Activated T-cell treated with anti-CD3 and anti-CD28 coated beads, Interleukin-2, amount 50 U/mL, for 4 hours (primary cell): ENCODE measurements at places on chromosomes 5 and 9. TPM values are rescaled to one million over a fixed set of nuclear protein-coding genes. Genes with fewer than 3 reads are reported as not detected.

DNA sequence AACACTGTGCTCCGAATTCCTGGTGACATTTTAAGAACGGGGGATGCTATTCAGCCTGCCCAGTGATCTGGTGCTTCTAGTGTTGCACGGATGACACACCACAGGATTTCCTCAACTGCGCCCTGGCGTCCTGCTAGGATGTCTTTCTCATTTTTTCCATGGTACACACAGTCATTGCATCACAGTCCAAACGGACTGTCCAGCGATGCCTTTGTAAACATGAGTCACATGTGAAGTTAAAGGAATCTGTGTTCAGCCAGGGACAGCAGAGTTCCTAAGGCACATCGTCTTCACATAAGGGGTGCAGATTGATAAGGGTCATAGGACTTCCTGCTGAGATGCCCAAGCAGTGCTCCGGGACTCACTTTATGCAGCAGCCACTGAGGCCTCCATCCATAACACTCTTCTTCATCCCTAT lies 9.3 kb upstream of the PTPN3 start:
- no peak for DNase-seq

- DNase-seq, result peak; percentile 35
Measured at GRCh38 chr5:139745800-139746690, 49.6 kb upstream of the PSD2 start.

- DNase-seq, result no peak
Measured at GRCh38 chr5:22649074-22649473, 204.1 kb downstream of the CDH12 start.

DNA sequence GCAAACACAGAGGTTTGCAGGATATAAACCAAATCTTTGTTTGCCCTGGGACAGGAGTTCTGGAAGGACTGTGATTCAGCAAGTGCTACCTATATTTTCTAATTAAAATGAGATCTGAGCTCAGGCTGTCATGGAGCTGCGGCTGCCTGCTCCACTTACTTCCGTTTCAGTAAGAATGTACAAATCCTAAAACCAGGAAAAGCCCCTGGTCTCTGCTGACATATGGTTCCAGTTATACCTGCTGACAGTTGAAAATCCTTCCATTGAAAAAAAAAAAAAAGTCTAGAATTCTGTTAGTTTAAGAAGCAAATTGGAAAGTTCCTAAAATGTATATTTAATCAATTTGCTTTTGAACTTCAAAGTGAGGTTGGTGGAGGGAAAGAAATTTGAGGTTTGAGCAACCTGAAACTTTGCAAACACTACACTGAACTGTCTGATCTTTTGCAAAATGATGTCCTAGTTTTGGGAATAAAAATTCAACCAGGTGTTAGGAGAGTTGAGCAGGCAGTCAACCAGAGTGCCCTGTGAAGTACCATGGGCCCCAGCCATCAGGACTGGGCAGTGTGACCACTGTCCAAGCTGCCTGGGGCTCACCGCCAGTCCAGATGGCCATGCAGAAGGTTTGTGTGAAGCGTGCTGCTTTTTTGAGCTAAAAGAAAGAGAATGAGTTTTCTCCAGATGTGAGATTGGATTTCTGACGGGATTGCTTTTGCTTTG lies 50.6 kb downstream of the SHB start:
- no peak for DNase-seq

GRCh38 chr5:137938751-137939143 lies 49.5 kb downstream of the PKD2L2 start:
- DNase-seq, result no peak

GRCh38 chr5:170267431-170268152 lies 30.0 kb downstream of the LCP2 start:
- DNase-seq, result peak; percentile 76

- DNase-seq, result no peak
Measured at GRCh38 chr5:52378237-52378636, 409.5 kb upstream of the ITGA1 start.

DNA sequence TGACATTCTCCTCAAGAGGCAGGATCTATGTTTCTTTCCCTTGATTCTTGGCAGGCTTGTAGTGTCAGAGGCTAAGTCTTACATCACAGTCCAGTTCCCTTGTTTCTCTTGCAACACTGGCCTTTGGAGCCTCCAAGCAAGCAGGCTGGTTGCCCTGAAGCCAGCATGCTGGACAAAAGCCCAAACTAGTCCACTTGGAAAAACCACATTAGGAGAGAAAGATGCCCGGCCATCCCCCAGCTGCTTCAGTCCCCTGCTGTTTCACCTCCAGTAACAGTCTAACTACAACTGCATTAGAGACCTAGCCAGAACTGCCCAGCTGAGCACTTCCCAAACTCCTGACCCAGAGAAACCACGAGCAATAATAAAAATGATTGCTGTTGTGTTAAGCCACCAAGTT lies 87.6 kb downstream of the ADAMTS6 start:
- DNase-seq, result no peak

- DNase-seq, result no peak
Measured at GRCh38 chr9:97980918-97981845, 2.0 kb upstream of the ANP32B start.

DNA sequence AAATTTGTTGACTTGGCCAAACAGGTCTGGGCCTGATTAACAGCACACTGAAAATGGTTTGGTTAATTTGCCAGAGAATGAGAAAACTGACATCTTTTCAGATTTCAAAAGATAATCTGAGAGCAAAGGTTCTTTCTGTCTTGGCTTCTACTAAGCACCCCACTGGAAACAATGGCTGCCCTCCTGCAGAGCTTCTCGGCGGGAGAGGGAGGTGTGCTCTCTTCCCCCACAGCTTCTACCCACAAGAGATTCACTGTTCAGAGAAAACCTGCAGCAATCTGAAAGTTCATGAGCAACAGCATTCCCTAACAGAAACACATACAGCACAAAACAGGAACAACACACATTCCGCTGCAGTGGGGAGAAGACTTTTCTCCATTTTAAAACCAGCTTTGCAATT lies 3.0 kb downstream of the DNAH5 start:
- no peak for DNase-seq

- no peak for DNase-seq
Measured at GRCh38 chr5:129172580-129172979, 78.0 kb downstream of the ISOC1 start.

DNA sequence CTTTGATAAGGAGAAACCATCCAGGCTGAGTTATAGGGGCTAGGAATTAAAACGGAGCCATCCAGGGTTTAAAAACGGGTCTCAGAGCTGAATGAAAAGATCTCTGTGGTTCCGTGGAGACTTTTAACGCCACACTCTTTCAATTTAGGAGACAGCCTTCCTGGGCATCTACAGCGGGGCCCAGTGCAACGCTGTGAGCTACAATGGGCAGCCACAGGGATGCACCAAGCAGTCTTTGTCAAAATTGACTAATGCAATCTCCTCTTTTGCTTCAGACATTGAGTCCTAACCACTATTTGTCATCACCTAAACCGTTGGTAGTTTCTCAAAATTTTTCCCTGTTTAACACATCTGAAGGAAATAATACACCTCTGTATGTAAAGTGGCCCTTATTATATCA lies 96.6 kb upstream of the ABCA1 start:
- no peak for DNase-seq

DNA sequence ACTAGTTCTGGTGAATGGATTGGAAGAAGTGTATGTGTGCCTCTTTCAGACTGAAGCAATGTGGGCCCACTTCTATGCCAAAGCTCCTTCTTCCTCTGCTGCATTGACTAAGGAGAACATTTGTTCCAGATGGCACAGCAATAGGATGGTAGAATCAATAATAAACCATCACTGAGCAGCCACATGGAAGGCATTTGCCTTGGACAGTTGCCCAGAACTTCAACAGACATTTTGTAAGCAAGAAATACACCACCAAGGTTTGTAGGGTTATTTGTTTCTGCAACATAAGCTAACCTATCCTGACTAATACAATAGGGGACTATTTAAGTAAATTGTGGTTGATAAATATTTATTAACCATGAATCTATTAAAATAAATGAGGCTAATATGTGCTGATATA lies 37.7 kb upstream of the CSNK1G3 start:
- DNase-seq, result no peak

DNA sequence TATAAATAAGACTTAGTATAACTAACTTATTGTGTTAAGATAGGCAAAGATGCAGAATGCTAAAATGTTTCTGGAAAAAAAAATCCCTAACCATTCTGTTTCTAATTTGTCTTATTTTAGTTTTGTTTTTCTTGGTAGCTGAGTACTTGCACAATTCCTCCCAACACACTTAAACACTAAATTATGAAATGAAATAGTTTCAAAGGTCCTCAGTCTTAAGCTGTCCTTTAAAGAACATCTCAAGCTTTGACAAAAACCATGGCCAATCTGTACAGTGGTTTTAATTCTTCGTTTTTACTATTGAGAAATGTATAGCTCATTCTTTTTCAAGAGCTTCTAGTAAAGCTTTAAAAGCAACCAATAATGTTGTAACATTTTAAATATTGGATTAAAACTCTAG lies 171.5 kb downstream of the EDIL3 start:
- DNase-seq, result no peak

DNA sequence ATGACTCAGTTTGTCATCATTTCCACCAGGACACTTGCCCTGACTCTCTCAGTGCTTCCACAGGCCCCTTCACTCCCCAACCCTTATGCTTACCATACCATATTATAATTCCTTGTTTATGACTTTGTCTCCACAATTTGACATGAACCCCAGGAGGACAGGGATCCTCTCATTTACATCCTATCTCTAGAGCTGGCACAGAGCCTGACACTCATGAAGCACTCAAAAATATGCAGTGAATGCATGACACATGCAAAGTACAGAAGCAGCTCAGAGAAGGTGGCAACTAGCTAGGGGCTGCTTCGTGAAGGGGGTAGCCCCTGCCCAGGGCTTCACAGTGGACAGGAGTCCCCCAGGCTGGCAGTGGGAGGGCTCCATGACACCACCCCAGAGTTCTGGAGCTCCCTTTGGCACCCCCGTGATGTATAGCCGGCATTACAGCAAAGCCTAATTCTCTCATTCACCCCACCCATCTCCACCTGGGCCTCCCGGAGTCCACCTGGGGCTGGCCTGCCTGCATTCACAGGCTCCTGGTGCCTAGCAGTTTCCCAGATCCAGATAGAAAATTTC lies 112.0 kb upstream of the SPOCK1 start:
- DNase-seq, result no peak

GRCh38 chr5:53956196-53956595 lies 354.2 kb downstream of the ARL15 start:
- DNase-seq, result no peak

DNA sequence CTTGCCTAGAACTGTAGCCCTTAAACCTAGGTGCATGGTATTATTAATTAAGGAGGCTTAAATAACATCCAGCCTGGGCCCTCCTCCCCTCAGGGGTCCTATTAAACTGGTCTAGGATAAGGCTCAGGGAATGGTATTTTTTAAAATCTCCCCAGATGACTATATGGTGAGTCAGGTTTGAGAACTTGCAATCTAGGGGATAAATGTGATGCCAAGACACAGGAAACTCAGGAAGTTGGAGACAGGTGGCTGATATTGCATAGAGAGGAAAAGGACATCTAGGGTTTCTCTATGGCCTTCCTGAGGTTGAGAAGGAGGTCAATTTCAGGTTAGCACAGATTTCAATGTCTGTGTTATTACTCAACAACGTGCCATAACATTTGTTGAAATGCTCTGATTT lies 581.0 kb downstream of the TLE1 start:
- no peak for DNase-seq

DNA sequence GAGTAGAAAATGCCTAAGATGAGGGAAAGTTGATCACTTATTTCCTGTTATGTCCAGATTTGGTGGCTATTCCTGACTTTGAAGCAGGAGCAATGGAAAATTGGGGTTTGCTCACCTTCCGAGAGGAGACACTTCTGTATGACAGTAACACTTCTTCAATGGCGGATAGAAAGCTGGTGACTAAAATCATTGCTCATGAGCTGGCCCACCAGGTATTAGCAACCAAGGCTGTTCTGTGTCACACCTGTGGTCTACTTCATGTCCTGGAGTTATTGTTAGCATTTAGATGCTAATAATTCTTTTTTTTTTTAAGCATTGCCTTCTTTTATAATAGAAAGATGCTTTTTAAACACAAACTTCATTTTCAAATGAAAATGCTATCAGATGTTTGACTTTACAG lies 57.9 kb downstream of the LNPEP start:
- DNase-seq, result no peak

DNA sequence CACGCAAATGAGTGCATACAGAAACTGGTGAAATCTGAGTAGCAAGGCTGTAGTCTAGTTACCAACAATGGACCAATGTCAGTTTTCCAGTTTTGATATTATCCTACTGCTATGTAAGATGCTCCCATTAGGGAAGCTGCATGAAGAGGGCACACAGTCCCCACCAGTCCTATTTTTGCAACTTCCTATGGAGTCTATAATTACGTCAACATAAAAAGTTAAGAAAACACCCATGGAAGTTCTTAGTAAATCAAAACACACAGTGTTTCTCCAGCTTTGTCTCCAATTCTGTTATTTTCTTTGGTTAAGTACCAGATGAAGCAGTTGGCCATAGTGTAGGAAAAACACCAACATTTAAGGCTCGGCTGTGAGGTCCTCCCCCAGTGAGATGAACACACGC lies 58.7 kb downstream of the FAT2 start:
- no peak for DNase-seq

DNA sequence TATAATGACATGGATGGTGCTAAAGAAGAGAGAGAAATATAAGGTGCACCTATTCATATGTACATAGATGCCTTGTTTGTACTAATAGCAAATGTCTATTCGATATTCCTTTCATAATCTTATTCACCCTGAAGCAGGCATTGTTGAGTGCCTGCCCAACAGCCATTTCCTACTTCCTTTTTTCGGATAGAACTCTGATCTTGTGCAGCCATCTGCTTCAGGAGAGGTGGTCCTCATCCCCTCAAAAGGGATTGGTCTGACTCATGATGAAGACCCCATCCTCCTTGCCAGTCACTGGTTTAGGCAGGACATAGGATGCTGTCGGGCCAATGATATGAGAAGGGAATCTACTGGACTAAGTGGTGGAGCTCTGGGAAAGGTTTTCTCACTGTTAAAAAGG lies 8.4 kb upstream of the RANBP3L start:
- DNase-seq, result no peak

GRCh38 chr9:120663380-120663779 lies 50.9 kb downstream of the MEGF9 start:
- DNase-seq, result no peak

DNA sequence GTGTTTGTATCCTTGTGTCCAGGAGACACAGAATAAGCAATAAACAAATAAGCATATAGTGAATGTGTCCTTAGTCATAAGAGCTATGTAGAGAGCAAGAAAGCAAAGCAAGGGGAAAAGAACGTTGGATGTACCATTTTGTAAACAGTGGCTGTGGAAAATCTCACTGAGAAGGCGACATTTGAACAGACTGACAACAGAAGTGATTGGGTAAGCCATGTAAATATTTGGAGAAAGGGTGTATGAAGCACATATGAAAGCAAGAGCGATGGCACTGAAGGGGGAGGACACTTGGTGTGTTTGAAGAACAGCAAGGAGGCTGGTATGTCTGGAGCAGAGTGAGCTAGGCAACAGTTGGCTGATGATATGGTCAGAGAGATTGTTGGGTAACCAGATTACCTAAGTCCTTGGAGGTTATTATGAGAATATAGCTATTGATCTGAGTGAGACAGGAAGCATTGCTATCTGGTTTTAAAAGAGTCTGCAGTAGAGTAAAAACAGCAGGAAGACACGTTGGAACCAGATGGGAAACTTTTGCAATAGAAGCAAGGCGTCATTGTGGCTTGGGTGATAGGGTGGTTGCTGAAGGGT lies 115.5 kb upstream of the IL7R start:
- DNase-seq, result no peak

The ZNF300 gene
- total RNA-seq, result 2.1 TPM

The BSPRY gene
- total RNA-seq, result 0.87 TPM

The ADCY2 gene
- 0.26 TPM for total RNA-seq

The DND1 gene
- total RNA-seq, result 4.5 TPM

The C1QTNF3 gene
- 0.76 TPM for total RNA-seq

The MAP3K1 gene
- total RNA-seq, result 18.6 TPM

The IFNA2 gene
- total RNA-seq, result not detected

The MRRF gene
- 94.4 TPM for total RNA-seq

The SLC6A7 gene
- total RNA-seq, result not detected

The FOXD4L6 gene
- not detected for total RNA-seq
